ENCODE measurements at places on chromosomes 12 and 14.

GRCh38 chr14:100498068-100498467 is 89.1 kb downstream of the BEGAIN start:
- DNase-seq, result no peak

DNA sequence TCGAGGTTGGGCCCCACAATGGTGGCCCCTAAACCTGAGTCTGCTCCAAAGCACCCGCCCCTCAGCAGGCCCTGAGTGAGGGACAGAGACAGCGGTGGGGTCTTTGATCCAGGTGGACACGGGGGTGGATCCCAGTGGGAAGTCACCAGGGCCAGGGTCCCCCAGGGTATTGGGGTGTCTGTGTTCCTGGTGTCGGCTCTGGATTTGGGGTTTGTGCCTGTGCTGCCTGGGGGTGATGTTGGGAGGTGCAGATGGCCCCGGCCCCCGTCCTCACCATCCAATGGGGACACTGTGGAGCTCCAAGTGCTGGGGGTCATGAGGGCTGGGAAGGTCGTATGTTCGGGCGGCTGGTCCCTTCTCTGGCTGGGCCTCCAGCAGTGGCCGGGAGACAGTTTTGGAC is 354.2 kb downstream of the TMEM121 start:
- DNase-seq, result no peak

DNA sequence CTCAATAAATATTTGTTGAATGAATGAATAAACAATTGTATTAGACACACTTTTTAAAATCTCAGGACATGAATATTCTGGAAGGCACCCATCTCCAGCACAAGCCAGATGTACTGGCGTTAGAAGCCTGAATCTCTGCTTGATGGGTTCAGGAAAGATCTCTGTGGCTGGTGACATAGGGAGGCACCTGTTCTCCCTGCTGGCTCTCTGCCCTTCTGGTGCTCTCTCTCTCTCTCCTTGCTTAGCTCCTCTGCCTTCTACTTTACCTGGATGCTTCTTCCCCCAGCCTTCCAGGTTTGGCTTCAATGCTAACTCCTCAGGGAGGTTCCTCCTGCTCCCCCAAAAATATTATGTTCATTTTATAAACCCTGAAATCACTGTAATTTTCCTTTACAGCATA is 1.5 kb downstream of the CYP46A1 start:
- no peak for DNase-seq

GRCh38 chr14:96095058-96095457 is 55.9 kb downstream of the C14orf132 start:
- no peak for DNase-seq

- DNase-seq, result no peak
These were observed 76.3 kb upstream of the RTL1 start for GRCh38 chr14:100979780-100980179.

DNA sequence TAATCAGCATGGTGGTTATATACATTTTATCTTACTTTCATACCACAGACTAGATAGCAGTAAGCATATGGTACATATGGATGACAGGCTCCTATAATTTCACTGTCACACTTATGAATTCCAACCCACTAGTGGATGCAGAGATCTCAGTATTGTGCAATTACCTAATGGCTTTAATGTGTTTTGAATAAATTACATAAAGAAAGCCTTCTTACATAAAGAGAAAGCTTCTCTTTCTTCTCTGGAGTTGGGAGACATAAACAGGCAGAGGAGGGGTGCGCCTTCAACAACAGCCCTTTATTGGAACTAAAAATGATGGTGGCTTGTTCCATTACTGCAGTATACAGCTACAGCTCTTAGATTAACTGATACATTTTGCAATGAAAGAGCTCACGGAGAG is 52.6 kb downstream of the SAV1 start:
- DNase-seq, result no peak

Measured in stimulated activated CD8-positive, alpha-beta memory T cell treated with anti-CD3 and anti-CD28 coated beads, Interleukin-4, amount 100 ng/mL, for 24 hours (primary cell).